Skin of body (tissue), 3 donors: ENCODE measurements at places on chromosomes 2 and 18. TPM values are rescaled to one million over a fixed set of nuclear protein-coding genes. Genes with fewer than 3 reads are reported as not detected.

Gene GATA6
- 2.2 TPM for total RNA-seq

GRCh38 chr2:12828980-12829379 is 112.2 kb downstream of the TRIB2 start:
- DNase-seq = no peak

Gene NLRC4
- 2.3 TPM for total RNA-seq

Gene METTL21A
- 12.3 TPM for total RNA-seq

- no peak for DNase-seq
Observed at GRCh38 chr2:222955008-222955407, 94.2 kb downstream of the ACSL3 start.

Gene NR4A2
- 5.9 TPM for total RNA-seq

Gene DSG1
- total RNA-seq = 260 TPM

DNA sequence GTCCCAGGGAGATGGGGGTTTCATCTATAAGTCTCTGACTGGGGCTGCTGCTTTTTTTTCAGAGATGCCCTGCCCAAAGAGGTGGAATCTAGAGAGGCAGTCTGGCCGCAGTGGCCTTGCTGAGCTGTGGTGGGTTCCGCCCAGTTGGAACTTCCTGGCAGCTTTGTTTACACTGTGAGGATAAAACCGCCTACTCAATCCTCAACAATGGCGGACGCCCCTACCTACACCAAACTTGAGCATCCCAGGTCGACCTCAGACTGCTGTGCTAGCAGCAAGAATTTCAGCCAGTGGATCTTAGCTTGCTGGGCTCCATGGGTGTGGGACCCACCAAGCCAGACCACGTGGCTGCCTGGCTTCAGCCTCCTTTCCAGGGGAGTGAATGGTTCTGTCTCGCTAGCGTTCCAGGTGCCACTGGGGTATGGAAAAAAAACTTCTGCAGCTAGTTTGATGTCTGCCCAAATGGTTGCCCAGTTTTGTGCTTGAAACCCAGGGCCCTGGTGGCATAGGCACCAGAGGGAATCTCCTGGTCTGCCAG is 152.6 kb upstream of the CYP26B1 start:
- no peak for DNase-seq

Gene DPP10
- 1.1 TPM for total RNA-seq

DNA sequence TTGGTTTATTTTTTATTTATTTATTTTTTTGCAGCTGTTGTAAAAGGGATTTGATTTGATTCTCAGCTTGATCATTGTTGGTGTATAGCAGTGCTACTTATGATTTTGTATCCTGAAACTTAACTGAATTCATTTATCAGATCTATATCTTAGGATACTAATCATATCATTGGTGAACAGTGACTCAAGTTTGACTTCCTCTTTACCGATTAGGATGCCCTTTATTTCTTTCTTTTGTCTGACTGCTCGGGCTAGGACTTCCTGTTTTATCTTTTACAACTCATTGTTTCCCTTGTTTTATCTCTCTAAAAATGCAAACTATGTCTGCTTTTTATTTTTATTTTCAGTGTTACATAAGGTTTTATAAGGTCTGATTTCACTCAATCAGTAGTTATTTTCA is 23.6 kb downstream of the SP100 start:
- DNase-seq = no peak

DNA sequence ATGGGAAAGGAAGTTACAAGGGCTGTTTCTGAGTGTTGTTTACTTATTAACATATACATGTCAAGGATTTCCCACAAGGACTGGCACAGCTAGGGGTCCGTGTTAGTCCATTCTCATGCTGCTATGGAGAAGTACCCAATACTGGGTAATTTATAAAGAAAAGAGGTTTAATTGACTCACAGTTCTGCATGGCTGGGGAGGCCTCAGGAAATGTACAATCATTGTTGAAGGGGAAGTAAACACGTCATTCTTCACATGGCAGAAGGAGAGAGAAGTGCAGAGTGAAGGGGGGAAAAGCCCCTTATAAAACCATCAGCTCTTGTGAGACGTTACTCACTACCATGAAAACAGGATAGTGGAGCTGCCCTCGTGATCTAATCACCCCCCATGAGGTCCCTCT is 128.9 kb upstream of the CELF4 start:
- DNase-seq = no peak

GRCh38 chr2:127564429-127565260 is 29.2 kb downstream of the MYO7B start:
- no peak for DNase-seq

Gene RESP18
- total RNA-seq = not detected

DNA sequence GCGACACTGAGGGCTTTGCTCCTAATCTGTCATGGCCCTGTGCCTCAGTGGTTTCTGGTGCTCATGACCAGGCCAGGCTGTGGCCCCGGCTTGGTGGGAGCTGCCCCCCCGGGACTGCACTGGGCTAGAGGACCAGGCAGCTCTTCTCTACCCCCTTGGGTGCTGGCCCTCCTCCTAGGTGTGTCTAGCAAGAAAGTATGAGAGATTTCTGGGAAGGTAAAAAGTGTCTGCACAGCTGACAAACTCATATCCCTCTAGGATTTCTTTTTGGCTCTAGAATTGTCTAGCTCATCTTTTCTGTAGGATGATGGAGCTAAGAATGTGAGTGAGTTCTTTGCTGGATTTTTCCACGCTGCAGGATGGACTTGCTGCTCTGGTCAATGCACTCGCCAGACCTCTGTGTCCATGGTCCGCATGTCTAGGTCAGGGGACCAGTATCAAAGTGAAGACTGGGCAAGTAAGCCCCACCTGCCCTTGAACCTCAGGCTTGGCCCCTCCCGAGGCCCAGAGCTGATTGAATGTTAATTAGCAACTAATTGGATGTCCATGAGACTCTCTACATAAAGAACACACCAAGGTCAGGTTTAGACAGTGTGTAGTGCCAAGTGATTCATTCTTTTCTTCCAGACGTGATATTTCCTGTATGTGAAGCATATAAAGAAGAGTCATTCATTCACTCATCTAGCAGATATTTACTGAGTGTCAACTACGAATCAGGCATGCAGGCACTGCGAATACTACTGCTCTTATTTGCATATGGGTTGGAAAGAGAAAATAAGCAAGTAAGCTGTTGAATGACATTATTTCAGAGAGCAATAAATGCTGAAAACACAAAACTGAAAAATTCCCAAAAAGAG is 15.6 kb upstream of the PSD4 start:
- no peak for DNase-seq
